ENCODE measurements at places on chromosomes 6 and 20.

DNA sequence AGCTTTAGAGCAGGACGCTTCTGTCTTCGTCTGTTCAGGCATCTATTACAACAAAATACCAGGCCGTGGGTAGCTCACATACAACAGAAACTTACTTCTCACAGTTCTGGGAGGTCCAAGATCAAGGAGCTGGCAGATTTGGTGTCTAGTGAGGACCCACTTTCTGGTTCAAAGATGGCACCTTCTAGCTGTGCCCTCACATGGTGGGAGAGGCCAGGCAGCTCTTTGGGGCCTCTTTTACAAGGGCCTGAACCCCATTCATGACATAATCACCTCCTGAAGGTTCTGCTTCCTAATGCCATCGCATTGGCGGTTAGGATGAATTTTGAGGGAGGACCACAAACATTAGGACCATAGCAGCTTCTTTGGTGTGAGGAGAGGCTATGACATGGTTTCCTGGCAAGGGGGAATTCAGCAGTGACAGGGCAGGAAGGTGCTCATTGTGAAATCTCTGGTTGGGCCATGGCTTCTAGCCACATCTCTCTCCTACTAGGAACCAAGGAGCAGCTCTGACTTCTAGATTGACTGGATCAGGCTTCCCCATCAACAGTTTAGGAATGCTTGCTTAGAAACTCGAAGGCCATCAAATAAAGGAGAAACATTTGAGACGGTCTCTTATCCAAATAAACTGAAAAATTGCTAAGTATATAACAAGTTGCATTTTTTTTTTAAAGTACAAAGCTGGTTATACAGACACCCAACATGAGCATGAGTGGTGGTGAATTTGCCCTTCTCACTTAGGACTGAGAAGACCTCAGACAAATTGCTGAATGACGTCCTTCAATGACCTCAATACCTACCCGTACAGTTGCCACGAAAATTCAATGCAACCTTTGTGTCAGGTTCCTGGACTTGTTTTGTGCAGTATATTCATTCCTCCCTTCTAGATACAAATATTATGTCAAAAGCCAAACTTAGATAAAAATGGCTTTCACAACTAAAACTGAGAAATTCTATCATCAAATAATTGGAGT, 140.7 kb downstream of the ZDHHC14 start:
- DNase-seq: peak; percentile 86

- DNase-seq: no peak
These were observed 105.5 kb downstream of the AGPAT4 start for GRCh38 chr6:161168281-161168891.

GRCh38 chr6:166143011-166143410, 24.6 kb downstream of the TBXT start:
- DNase-seq: no peak

DNA sequence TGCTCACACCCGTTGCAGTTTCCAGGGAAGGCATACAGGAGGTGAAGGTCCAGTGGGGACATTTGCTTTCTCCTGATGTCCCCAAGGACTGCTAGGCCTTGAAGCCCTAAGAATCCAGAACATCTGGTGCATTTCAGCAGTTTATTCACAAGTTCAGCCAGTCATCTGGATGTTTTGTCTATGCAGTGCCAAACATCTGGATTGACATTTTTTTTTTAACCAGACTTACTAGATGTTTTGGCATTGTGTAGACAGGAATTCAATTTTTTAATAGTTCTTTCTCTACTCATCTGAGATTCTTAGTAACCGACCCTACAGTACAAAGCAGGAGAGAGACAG, 256.2 kb downstream of the CLIC5 start:
- no peak for DNase-seq

DNA sequence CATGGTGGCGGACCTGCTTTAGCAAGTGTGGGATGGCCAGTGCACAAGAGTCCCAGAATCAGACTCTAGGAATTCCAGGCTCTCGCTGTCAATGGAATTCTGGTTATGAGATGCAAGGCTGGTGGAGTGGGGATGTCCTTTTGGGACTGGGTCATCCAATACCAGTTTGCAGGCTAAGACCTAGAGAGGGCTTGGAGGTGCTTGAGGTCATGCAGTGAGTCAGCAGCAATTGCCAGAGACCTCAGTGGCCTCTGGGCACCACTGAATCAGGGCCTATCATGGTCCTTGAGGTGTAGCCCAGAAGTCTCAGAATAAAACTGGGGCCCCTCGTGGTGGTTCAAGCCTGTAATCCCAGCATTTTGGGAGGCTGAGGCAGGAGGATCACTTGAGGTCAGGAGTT, 1.4 kb upstream of the SCRT2 start:
- DNase-seq: peak; percentile 38

GRCh38 chr20:10497791-10498190, 62.7 kb downstream of the SLX4IP start:
- DNase-seq: no peak

GRCh38 chr6:137323860-137324259, 104.7 kb upstream of the IFNGR1 start:
- DNase-seq: no peak

DNA sequence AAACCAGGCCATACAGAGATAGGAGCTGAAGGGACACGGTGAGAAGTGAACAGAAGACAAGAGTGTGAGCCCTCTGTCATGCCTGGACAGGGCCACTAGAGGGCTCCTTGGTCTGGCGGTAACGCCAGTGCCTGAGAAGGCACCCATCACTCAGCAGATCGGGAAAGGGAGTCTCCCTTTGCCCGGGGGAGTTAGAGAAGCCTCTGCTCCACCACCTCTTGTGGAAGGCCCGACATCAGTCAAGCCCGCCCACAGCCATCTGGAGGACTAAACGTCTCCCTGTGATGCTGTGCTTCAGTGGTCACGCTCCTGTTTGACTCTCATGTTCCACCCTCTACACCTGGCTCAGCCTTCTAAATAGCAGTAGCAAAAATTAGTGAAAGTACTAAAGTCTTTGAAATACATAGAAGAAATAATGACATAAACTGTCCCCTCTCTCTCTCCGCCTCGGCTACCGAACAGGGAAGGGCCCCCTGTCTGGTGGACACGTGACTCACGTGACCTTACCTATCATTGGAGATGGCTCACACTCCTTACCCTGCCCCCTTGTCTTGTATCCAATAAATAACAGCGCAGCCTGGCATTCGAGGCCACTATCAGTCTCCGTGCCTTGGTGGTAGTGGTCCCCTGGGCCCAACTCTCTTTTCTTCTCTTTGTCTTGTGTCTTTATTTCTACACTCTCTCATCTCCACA, 66.7 kb downstream of the RPP21 start:
- peak; percentile 43 for DNase-seq

DNA sequence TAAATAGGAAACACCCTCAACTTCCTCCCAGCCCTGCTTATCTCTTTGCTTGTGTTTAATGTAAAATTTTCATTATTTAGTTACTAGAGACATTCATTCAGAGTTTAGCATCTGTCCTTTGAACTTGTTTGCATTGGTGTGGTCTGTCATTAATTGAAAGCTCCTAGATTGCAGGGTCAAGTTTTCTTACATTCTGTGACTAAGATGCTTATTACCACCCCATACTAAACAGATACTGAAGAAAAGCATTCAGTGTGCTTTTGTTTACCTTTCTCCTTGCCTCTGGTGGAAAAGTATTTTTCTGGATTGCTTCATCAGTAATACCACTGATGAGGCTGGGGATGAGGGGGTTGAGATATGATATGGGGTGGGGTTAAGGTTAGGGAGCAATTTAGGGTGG, 199.0 kb downstream of the SAMD5 start:
- no peak for DNase-seq

DNA sequence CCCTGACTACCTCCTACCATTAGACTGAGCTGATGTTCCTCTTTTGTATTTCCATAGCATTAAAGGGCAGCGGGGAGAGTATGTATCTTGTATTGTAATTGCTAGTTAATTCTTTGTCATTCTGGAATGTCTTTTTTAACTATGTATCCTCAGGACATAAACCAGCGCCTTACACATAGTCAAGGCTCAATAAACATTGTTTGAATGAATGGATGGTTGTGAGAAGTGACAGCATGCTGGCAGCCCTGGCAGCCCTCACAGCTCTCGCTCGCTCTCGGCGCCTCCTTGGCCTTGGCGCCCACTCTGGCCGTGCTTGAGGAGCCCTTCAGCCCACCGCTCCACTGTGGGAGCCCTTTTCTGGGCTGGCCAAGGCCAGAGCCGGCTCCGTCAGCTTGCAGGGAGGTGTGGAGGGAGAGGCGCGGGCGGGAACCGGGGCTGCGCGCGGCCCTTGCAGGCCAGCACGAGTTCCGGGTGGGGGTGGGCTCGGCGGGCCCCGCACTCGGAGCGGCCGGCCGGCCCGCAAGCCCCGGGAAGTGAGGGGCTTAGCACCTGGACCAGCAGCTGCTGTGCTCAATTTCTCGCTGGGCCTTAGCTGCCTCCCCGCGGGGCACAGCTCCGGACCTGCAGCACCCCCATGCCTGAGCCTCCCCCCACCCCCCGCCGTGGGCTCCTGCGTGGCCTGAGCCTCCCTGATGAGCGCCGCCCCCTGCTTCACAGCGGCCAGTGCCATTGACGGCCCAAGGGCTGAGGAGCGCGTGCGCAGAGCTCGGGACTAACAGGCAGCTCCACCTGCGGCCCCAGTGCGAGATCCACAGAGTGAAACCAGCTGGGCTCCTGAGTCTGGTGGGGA, 93.1 kb downstream of the RNF182 start:
- DNase-seq: no peak

- DNase-seq: no peak
These were observed 499.2 kb upstream of the CDH4 start for GRCh38 chr20:60752741-60753420.

DNA sequence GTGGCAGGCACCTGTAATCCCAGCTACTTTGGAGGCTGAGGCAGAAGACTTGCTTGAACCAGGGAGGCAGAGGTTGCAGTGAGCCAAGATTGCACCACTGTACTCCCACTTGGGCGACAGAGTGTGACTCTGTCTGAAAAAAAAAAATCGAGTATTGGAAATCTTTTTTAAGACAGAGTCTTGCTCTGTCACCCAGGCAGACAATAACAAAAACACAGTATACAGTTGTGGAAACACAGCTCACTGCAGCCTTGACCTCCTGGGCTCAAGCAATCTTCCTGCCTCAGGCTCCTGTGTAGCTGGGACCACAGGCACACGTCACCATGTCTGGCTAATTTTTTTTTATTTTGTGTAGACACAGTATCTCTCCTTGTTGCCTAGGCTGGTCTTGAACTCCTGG, 15.0 kb downstream of the NANP start:
- no peak for DNase-seq

DNA sequence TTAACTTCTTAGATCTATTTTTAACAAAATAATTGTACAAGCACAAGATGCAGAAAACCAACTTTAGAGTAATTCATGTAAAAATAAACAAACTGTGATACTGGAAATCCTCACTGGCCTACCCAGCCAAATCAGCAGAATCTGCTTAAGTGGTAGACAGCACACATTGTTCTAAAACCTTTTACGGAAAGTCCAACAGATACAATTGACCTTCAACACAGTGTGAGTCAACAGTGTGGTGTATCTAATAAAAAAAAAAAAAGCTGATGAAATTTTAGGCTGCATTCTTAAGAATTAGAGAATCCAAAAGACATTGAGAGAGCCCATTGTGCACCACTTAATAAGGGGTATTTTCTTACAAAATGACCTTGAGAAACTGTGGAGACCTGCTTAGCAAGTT, 174.5 kb downstream of the COL21A1 start:
- no peak for DNase-seq

DNA sequence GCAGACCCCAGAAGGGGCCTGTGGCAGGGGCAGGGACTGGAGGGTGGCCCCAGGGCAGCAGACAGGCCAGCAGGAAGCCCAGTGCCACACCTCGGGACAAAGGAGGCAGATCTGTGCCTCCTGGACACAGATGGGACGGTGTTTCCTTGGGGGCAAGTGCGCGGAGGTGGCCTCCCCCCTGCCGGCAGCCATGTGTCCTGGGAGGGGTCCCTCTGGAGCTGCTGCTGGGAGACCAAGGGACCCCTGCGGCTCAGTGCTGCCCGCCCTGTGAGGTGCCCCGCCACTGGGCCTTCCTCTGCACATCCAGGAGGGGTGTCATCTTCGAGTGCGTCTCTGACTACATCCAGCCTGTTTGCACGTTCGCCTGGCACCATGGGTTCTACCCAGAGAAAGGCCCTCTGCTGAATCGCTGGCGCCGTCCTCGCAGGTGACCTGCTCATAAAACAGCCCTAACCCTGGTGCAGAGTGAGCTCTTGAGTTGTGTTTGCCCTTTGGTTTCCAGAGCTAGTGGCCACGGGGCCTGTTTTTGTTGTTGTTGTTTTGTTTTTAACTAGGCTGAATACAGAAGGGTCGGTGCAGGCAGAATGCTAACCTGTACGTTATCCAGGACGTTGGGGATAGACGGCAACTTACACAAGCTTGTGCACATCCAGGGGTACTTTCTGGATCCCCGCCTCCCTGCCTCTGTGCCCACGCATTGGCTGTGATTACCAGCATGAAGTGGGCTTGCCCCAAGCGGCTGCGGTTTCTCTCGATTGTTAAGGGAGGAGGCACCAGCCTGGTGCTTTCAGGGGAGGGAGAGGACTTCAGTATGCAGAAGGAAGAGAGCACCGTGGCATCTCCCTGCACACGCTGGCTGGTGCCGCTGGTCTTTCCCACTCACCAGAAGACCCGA, 1.3 kb upstream of the KCNQ2 start:
- no peak for DNase-seq
